ENCODE measurements at places on chromosomes 4 and X.

DNA sequence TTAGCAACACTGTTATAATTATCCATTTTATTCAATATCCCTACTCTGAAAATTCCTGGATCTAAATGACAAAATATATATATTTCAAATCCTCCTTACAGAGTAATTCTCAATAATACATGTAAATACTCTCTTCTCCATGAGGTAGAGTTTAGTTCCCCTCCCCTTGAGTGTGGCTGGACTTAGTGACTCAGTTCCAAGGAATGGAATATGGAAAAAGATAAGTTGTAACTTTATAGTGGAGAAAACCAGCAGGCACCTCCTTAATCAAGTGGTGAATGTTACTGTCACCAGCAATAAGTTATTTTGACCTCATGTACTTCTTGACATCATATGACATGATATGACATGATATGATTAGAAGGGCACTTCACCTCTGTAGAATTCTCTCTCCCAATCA is 302.0 kb downstream of the RAB28 start:
- DNase-seq: no peak

DNA sequence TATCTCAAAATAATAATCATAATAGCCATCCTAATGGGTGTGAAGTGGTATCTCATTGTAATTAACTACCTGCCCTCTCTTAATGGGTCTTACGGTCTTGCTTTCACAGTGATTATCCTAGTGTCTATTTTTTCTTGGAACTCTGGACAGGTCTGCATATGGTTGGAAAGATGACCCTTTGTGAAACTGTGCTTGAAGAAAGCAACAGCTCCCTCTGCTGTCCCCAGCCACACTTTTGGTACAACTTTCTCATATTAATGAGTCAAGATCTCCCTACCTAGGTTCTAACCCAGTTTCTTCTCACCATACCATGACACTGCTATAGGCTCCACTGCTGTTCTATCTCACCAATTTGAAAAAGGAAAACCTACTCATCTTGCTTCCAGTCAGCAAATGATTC is 2.4 kb downstream of the TFDP3 start:
- no peak for DNase-seq

GRCh38 chrX:103151799-103152198 is 58.9 kb upstream of the NXF3 start:
- DNase-seq: no peak

DNA sequence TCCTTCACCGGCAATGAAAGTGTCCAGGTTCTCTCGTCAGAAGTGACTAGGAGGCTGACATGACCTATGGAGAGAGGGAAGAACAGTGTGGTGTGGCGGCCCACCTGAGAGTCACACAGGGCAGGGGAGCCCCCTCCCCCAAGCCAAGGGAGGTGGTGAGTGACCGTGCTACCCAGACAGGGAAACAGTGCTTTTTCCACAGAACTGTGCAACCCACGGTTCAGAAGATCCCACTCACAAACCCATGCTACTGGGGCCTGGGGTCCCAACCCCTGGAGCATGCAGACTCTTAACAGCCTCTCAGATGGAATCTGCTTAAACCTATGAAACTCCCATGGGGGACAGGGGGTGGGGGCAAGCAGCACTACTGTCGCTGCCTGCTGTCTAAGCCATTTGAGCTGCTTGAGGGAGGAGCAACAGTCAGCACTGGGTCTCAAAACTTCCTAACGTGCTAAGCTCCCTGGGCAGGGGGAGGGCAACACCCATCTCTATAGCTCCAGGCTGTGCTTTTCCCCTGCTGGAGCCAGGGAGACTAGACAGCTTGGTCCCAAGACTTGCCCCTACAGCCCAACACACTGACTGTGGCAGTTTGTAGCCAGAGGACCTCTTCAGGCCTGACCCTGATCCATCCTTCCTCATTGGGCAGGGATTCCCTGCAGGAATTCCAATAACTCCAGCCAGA is 850.4 kb upstream of the AADAT start:
- no peak for DNase-seq

- no peak for DNase-seq
Observed at GRCh38 chr4:142104041-142104440, 467.7 kb downstream of the IL15 start.

- DNase-seq: no peak
Observed at GRCh38 chr4:119671205-119671604, 42.6 kb upstream of the PDE5A start.

GRCh38 chrX:6986915-6987314 is 160.6 kb upstream of the STS start:
- no peak for DNase-seq

GRCh38 chr4:30537456-30537855 is 182.7 kb upstream of the PCDH7 start:
- no peak for DNase-seq

DNA sequence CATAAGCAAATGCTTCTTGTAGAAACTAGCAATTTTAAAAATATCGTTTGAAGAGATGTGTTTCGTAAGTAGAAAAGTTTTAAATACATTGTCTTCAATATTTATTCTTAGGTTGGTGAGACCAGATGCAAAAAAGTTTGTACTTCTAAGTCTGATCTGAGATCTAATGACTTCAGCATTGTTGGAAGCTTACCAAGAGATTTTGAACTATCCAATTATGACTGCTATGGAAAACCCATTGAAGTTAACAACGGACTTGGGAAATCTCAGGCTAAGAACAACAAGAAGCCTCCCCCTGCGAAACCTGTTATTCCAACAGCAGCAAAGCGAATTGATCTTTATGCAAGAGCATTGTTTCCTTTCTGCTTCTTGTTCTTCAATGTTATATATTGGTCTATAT is 50.2 kb upstream of the GRIA2 start:
- DNase-seq: no peak

- DNase-seq: no peak
Observed at GRCh38 chrX:16868920-16869319, 1.2 kb downstream of the RBBP7 start.

DNA sequence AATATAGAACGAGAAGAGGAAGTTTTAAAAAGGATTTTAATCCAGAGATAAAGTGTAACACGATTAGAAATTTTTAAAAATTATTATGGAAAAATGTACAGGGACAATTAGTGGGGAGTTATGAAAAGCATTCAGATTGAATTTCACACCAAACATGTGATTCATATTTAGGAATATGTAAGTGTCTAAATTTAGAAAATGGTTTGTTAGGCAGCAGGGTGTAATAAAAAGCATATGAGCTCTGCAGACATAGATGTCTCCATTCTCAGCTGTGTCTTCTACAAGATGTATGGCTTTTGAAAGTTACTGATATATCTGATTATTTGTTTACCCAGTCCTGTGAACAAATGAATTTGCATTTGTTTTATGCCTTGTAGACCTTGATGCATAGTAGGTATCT is 638.9 kb upstream of the AGA start:
- no peak for DNase-seq

DNA sequence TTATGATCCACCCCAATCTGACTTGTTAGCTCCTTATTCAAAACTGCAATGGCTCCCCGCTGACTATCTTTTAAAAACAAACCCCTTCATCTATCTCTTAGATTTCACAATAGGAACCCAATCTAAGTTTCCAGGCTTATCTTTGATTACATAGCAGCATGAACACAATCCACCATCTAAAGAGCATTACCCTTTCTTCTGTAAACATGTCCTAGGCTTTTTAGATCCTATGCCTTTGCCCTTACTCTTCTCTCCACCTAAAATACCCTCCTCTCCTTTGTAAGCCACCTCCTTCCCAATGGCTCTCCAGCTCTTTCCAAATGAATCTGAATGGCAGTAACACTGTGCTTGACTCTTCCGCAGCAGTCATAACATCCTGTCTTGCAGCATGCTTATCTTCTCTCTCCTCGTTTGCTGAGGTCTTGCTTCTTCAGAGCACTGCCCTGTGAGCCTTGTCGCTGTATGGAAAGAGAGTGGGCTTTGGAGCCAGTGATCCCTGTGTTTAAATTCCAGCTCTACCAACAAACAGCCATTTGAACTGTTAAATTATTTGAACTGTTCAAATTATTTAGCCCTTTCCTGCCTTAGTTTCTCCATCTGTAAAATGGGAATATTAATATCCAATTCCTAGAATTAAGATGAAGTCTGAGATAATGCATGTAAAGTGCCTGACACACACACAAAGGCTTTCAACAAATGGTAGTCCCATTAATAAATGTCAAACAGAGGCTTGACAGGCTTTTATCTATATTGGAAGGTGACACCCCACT is 16.2 kb upstream of the TSPAN5 start:
- no peak for DNase-seq

DNA sequence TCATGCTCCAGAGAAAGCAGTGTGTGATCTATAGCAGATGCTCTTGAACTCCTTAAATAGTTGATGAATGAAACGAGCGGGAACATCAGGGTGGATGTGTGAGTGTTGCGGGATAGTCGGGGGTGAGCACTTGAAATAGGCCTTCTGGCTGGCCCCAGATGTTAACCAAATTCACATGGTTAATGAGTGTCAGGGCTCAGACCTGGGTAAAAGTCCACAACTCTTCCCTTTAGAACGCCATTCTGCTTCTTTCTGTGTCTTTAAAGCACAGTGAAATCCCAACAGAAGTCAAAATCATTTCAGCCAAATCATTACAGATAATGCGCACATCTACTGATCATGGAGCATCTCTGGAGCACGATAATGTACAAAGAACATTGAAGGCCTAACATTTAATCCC is 249.4 kb upstream of the BOD1L1 start:
- DNase-seq: no peak

- DNase-seq: no peak
Observed at GRCh38 chrX:134743091-134743490, 84.8 kb upstream of the PLAC1 start.

DNA sequence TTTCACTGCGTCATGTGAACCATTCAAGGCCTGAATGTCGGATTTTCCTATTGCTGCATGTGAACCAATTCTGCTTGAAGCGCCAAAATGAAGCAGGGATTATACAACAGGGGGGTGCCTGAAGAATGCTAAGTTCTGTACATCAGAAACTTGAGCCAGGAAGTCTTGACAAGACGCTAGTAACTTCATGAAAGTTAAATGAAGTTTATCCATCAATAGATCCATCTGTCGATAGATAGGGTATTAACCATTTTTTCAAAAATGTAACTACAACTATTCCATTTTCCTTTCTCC is 590 bp upstream of the NAF1 start:
- no peak for DNase-seq

DNA sequence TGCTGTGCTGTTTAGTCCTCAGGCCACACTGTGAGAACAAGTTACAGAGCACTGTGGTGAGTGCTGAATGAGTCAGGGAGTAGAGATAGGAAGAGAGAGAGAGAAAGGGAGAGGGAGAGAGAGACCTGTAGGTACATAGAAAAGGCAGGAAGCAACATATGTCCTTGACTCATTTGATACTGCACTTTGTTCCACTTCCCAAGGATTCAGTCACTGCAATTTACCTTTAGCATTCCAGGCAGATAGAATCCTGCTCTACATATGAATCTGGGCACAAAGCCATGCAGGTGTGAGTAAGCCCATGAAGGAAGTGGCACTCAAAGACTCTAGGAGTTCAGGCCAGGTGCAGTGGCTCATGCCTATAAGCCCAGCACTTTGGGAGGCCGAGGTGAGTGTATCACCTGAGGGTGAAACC is 1.0 kb upstream of the DAPP1 start:
- no peak for DNase-seq

DNA sequence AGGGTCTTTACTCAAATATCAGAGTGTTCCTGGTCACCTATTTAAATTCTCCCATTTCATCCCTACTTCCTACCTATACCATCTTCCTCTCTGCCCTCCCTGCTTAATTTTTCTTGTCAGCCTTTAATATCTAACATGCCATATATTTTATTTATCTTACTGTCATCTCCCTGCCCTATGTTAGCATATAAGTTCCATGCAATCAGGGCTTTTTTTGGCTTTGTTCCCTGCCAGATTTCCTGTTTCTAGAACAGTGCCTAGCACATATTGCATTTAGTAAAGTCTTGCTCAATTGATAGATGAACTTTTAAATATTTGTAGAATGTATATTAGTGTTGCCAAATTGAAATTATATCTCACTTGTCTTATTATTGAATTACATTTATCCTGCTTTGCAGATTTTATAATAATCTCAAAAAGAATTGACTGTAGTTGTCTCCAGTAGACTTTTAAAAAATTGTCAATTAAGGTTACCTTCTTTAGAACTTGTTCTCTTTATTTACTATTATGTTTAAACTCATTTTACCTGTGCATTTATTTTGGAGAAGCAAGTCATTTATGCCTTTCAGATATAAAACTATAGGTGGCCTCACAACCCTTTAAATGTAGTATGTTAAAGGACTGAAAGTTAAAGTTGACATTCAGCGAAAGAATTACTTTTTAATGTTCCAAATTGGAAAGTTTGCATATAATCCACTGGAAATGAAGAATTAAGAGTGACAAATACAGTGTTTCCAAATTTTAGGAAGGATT is 108.2 kb upstream of the BMPR1B start:
- no peak for DNase-seq

DNA sequence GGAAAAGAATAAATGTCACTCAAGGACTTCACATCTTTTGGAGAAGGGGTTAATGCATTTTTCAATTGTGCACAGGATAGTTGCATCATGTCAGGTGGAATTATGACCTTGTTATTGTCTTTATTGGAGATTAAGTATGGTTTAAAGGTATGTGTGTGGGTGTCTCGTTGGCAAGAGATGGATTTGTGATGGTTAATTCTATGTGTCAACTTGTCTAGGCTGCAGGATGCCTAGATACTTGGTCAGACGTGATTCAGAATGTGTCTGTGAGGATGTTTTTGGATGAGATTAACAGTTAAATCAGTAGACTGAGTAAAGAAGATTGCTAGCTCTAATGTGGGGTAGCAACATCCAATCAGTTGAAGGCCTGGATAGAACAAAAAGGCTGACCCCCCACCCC is 42.2 kb upstream of the HSD17B10 start:
- no peak for DNase-seq

- no peak for DNase-seq
Observed at GRCh38 chrX:18677161-18677869, 5.4 kb upstream of the RS1 start.

DNA sequence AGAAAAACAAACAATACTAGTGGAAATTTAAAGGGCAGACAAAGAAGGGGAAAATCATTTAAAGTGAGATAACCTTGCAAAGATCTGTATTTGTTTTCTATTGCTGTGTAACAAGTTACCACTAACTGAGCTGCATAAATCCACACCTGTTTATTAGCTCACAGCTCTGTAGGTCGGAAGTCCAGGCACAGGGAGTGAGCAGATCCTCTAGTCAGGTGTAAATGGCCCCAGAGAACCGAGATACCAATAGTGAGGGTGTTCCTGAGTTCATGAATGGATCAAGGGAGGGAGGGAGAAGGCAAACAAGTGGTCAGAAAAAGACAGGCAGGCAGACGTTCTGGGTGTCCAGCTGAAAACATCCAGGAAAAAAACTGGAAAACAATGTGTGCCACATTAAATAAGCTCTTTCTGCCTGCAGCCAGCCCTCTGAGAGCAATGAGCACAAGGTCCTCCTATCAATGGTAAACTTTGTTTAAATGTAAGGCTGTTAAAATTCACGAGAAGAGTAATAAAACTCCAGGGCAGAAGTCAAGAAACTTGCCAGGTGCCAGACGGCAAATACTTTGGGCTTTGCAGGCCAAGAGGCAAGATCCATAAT is 25.0 kb downstream of the ADGRA3 start:
- no peak for DNase-seq
